ENCODE measurements at places on chromosomes 16 and 17. TPM values are rescaled to one million over a fixed set of nuclear protein-coding genes. Genes with fewer than 3 reads are reported as not detected.

GRCh38 chr16:88407807-88408206 is 25.0 kb downstream of the ZNF469 start:
- no peak for DNase-seq

ERCC4 gene
- 4.3 TPM for total RNA-seq

C1QL1 gene
- total RNA-seq, result not detected

DNA sequence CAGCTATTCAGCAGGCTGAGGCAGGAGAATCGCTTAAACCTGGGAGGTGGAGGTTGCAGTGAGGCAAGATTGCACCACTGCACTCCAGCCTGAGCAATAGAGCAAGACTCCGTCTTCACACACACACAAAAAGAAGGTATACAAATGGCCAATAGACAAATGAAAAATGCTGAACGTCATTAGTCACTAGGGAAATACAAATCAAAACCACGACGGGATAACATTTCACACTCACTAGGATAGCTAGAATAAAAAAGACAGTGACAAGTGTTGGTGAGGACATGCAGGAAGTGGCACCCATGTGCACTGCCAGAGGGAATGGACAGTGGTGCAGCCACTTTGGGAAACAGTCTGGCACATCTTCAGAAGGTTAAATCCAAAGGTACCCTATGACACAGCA is 172.9 kb downstream of the FTO start:
- no peak for DNase-seq

DNA sequence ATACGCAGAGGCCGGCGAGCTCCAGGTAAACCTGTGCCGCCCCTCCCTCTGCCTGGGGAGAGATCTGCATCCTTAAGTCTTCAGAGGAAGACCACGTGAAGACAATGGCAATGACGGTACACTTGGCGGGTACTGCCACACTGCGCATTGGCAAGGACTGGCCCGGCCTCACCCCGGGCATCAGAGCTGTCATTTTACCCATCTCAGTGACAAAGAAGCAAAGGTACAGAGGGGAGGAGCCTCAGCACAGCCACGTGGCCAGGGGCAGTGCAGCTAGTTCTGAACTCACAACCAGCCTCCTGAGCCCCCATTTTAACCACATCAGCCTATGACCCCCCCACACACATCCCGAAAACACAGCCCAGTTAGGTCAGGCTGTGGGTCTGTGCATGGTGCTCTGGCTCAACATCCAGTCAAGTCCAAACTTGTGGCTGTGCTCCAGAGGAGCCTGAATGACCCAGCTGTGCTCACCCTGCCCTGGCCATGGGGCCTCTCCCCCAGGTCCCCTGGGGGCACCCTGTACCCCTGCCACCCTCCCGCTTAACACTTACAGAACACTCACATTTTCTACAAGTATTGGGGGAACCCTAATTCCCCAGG is 80.6 kb downstream of the C16orf95 start:
- no peak for DNase-seq

PPP1R1B gene
- 58.5 TPM for total RNA-seq

GRCh38 chr16:53840456-53840855 is 136.5 kb downstream of the FTO start:
- DNase-seq, result no peak

ERBB2 gene
- 180 TPM for total RNA-seq

- DNase-seq, result no peak
Measured at GRCh38 chr17:57899391-57899790, 49.5 kb upstream of the MRPS23 start.

All from suprapubic skin (tissue), 4 donors.